WERI-Rb-1 (cell line): ENCODE measurements at places on chromosomes 6 and 20.

GRCh38 chr6:33508935-33509926, 54.9 kb downstream of the ZBTB9 start:
- no peak for DNase-seq

GRCh38 chr6:136647363-136647852, 97.2 kb upstream of the MAP7 start:
- DNase-seq = no peak

- no peak for DNase-seq
Measured at GRCh38 chr6:102619585-102619984, 1226.1 kb downstream of the GRIK2 start.

GRCh38 chr20:62305765-62306413, 3.1 kb downstream of the ADRM1 start:
- no peak for DNase-seq

GRCh38 chr6:3838992-3839867, 9.9 kb upstream of the FAM50B start:
- peak; percentile 0 for DNase-seq

- no peak for DNase-seq
Measured at GRCh38 chr6:27238010-27238983, 9.2 kb upstream of the PRSS16 start.

- DNase-seq = no peak
Measured at GRCh38 chr6:148770408-148771211, 23.8 kb downstream of the UST start.

DNA sequence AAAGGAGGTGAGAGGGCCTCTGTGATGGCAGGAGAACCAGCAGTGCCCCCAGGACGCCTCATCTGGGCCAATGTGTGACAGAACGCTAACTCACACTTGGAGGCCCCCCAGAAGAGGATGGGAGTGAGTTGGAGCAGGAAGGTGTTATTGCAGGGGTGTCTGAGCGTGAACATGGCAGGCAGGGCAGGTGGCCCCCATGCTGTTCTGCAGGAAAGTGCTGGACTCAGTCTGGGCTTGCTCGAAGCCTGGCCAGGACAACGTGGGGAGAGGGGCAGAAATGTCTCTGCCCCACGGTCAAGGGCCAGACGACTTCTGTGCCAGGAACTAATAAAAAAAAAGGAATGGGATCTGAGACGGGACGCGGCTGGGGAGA, 931 bp upstream of the EBF4 start:
- no peak for DNase-seq

DNA sequence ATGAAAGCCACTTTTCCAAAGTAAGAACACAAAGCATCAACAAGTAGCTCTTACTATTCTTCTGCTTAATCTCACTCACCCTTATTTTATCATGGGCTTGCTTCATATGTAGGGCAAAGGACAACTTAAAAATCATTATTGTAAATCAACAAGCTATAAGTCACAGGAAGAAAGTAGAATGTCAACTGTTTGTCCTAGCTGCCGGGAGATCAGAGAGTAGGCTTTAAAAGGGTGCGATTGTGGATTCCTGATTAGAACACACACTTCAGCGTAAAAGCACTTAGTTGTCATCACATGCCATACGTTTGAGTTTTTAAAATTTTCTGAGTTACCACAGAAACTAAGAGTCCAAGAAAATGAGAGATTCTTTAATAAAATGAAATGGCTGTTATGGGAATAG, 44.4 kb upstream of the NHSL1 start:
- no peak for DNase-seq

- no peak for DNase-seq
Measured at GRCh38 chr6:82772851-82773717, 292.6 kb downstream of the UBE3D start.

- DNase-seq = no peak
Measured at GRCh38 chr6:16757332-16757731, 3.9 kb downstream of the ATXN1 start.

DNA sequence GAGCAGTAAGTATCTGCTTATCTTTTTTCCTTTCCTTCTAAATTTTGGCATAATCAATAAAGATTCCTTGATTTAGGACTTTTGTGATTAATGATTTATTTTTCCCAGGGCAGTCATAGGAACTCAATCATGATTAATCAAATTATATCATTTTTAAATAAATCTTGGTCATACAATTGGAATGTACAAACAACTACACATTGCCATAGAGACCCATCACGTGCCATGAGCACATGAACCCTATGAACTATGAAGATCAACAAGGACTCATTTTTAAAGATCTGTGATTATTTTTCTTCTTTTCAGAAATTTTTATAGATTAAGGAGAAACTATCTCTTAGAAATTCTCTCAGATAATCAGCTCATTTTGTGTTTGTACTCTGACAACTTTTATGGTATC, 622.4 kb downstream of the BCKDHB start:
- DNase-seq = no peak

DNA sequence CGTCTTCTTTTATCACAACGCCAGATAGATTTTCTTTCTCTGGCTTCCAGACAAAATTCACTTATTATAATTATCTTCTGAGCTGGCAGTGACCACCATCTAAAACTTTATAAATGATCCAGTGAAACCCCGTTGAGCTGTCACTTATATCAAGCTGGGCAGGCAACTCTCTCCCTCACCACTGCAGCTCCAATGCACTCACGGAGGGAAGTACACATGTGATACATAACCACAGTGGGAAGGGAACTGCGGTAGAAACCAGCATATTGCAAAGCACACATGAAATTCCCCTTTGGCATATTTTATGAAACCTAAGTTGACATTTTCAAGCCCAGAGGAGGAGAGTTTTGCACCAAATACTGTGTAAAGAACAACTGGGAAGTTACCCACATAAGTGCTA, 536.9 kb downstream of the HACE1 start:
- DNase-seq = no peak

GRCh38 chr6:155066361-155066760, 71.2 kb downstream of the TIAM2 start:
- no peak for DNase-seq

DNA sequence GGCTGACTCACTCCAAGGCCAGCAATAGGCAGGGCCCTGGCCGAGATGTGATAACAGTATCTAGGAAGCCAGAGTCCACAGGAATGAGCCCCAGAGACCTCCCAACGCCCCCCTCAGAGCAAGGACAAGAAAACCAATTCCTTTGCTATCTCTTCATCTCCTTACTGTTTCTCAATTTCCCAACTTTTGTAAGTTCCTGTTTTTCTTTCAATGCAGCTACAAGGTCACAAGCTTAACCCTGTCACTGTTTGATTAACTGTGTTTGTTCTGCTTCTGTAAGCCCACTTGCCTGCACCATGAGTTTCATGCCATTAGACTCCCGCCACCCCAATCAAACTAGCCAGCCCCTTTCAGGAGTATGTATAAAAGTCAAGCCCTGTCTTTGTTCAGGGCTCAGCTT, 3.5 kb downstream of the FKBP1C start:
- no peak for DNase-seq

GRCh38 chr20:4672948-4673347, 48.8 kb upstream of the PRND start:
- no peak for DNase-seq

- DNase-seq = peak; percentile 15
Measured at GRCh38 chr6:109527989-109528388, 45.0 kb upstream of the ZBTB24 start.

- DNase-seq = no peak
Measured at GRCh38 chr6:165245701-165246100, 63.7 kb downstream of the C6orf118 start.

DNA sequence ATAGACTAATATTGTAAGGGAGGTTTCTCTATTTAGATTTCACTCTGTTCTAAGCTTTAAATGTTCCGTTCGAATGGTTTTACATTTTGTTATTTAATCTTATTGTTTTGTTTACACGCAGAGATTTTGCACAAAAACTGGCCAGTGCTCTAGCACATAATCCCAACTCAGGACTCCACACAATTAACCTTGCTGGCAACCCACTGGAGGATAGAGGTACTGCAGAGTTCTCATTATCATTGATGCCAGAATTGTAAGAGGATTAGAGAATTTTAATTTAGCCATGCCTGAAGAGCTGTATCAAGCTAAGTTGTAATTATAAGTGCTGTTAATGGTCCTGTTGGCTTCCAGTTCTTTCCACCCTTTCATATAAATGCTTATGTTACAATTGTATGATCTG, 179.7 kb upstream of the SCGN start:
- peak; percentile 70 for DNase-seq

DNA sequence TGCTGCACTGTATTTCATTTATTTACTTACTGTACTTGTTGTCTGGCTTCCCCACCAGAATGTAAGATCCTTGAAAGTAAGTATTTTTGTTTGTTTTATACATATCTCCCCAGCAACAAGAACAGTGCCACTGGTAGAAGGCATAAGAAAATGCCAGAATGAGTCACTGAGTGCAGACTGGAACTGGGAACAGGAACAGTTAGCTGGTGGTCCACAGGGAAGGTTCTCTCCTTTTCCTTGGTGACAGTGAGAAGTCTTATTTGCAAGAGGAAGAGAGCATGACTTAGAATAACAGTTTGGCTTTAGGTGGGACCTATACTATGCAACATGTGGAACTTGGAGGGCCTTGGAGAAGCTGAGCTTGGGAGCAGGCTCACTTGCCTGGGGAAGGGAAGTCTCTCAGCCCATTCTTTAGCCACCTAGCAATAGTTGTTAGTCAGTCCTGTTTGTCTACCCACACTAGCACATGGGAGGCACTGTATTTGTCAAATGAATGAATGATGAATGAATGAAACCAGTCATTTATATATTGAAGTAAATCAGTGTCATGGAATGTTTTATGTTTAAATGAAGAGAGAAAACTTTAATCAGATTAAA, 203.5 kb downstream of the KCNQ5 start:
- DNase-seq = no peak

GRCh38 chr20:59137532-59137931, 26.1 kb upstream of the ZNF831 start:
- no peak for DNase-seq

DNA sequence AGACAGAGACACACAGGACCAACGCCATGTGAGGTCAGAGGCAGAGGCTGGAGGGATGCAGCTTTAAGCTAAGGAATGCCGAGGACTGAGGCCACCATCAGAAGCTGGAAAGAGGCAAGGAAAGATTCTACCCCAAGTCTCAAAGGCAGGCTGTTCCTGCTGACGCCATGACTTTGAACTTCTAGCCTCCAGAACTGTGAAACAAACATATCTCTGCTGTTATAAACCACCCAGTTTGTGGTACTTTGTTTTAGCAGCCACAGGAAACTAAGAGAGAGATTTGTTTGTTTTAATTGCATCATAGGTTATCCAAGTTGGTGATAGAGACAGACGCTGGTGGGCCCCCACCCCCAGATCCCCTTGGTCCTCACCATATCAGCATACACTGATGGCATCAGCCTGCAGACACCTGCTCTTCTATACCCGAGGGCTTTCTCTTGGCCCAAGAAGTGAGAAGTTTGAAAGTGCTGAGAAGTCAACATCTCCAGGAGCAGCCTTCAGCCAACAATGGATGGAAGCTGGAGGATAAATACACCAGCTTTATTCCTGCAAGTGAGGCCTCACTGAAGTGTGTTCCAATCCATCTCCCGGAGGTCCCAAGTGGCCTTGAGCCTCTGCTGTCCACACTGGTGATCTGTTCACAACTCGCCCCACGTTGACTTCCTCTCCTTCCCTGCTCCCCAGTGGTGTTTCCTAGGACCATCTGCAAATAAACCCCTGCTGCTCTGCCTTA, 154.7 kb downstream of the BTBD3 start:
- no peak for DNase-seq

GRCh38 chr6:106411643-106412200, 51.2 kb downstream of the CRYBG1 start:
- no peak for DNase-seq

DNA sequence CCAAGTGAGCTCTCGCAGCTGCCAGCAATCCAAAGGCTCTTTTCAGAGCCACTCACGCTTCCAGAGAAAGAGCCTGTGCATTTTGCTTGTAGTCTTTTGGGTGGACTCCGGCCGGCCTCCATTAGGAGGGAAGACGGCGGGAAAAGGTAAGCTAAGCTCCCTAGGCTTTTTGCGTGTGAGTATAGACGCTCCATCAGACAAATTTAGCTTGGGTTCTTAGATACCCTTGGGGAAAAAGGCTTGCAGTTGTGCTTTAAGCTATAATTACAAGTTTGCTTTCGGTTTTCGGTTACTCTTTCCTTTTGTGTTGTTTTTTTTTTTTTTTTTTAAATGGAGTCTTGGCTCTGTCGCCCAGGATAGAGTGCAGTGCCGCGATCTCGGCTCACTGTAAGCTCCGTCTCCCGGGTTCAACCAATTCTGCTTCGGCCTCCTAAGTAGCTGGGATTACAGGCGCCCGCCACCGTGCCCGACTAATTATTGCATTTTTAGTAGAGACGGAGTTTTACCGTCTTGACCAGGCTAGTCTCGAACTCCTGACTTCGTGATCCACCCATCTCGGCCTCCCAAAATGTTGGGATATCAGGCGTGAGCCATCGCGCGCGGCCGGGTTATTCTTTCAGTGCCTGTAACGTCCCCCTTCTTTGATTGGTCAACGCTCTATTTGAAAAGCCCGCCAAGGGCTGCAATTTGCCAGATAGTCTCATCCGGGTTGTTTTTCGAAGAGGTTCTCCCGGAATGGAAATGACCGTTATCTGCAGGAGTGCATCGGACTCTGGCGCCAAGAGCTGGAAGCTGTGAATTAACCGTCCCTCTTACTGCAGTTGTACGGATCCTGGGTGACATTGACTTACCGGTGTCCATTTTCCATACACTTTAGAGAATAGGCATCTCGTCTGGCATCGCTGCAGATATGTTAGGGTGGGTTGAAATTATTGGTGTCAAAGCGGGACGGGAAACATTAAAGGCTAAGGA, 18.1 kb downstream of the OR2B2 start:
- DNase-seq = peak; percentile 95

DNA sequence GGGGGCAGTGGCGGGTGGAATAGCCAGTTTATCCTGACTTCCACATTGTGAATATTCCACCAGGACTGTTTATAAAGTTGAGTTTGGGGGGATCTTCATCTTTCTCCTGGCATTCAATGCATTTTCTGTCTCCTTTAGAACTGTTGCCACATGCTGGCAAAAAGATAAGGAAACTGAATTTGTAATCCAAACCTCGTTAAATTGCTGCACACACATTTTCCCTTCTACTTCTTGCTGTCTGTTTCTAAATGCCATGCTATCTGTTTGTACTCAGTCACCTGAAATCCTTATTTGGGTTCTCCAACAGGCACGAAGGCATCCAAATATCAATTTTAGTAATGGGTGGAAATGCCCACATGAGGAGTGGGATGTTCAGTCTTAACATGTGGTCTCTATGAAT, 180.2 kb upstream of the CCN2 start:
- DNase-seq = no peak

DNA sequence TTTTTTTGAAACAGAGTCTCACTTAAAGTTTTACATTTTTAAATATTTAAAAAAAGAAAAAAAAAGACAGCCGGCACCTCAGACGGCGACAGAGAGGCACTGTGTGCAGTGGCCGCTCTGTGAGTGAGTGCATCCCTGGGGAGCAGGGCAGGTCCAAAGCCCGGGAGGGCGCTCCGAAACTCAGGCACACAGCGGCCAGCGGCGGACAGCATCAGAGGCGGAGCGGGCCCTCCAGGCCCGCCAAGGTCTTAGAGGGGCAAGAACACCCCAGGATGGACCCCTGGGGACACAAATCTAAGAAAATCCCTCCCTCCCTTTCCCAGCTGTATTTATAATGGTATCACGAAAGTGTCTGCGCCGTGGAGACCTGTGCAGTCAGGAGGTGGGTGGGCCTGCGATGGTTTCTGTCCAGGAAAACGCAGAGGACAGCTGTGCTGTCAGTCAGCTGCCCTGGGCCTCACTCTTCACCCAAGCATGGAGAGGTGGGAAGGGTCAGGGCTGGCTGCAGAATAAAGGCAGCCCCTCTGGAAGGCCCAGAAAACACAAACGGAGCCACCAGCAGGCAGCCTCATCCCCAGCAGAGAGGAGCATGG, 43.8 kb downstream of the TAF4 start:
- no peak for DNase-seq

GRCh38 chr6:6760002-6760401, 171.5 kb downstream of the LY86 start:
- DNase-seq = peak; percentile 28
